ENCODE measurements at places on chromosomes 5 and 9.

GRCh38 chr9:110767559-110768063 lies 99.0 kb downstream of the MUSK start:
- no peaks in the 10 kb centered on the region for H3K36me3 ChIP-seq
- no peak overlapping the region for H3K27ac ChIP-seq
- no peaks in the 10 kb centered on the region for H3K4me1 ChIP-seq
- no peak overlapping the region for H3K4me3 ChIP-seq
- no peaks in the 10 kb centered on the region for H3K27me3 ChIP-seq

DNA sequence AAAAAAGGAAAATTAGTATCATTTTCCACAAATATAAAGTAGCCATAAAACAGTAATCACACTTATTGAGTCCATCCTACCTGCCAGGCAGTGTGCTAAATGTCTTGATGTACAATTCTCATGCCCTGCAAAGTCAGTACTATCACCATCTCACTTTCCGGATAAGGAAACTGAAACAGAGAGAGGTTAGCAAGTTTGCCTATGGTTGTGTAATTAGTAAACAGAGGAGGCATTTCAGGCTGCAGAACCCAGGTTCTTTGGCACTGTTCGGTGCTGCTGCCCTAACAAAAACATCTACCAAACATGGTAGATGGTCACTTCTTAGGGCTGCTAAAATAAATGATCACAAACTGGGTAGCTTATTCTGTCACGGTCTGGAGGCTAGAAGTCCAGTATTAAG lies 22.6 kb downstream of the PLAC8L1 start:
- no peaks in the 10 kb centered on the region for H3K36me3 ChIP-seq
- no peak overlapping the region for H3K4me3 ChIP-seq
- no peak overlapping the region for H3K27ac ChIP-seq
- DNase-seq, result no peak
- peaks cover 10% of the 10 kb centered on the region for H3K27me3 ChIP-seq

DNA sequence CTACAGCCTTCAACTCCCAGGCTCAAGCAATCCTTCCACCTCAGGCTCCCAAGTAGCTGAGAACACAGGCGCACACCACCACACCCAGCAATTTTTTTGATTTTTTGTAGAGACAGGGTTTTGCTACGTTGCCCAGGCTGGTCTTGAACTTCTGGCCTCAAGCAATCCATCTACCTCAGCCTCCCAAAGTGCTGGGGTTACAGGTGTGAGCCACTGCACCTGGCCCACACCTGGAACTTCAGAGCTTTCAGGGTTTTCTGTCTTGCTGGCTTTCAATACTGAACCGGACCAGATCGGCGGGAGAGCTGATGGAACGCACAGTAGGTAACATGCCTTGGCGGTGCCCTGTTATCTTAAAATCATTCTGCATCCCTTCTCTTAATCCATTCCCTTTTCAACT lies 30.8 kb downstream of the IPPK start:
- no peaks in the 10 kb centered on the region for H3K4me1 ChIP-seq
- H3K4me3 ChIP-seq, result no peak overlapping the region
- no peak for DNase-seq
- no peaks in the 10 kb centered on the region for H3K27me3 ChIP-seq
- no peak overlapping the region for H3K27ac ChIP-seq

GRCh38 chr5:127680595-127680994 lies 22.6 kb upstream of the CCDC192 start:
- no peak overlapping the region for H3K4me3 ChIP-seq
- no peak overlapping the region for H3K27ac ChIP-seq
- H3K4me1 ChIP-seq, result no peaks in the 10 kb centered on the region
- DNase-seq, result no peak
- no peaks in the 10 kb centered on the region for H3K36me3 ChIP-seq

- no peak overlapping the region for H3K27ac ChIP-seq
- no peak for DNase-seq
- no peaks in the 10 kb centered on the region for H3K27me3 ChIP-seq
- H3K4me1 ChIP-seq, result no peaks in the 10 kb centered on the region
- H3K36me3 ChIP-seq, result no peaks in the 10 kb centered on the region
Observed at GRCh38 chr5:124025306-124025845, 513.4 kb downstream of the CSNK1G3 start.

DNA sequence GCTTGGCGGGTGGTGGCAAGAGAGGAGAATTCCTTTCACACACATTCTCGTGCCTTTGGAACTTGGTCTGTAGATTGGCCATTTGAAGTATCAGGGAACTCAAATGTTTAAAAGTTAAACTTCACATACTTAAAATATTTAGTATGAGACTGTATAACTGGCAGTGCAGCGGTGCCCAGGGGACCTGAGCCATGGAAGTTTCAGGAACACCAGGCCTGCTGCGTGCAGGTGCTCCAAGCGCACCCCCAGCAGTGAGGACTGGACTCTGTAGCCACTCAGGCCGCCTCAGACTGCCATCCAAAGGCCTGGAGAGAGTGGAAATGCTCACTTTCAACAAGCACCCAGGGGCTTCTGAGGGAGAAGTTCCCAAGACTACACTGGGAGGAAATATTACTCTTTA lies 273.5 kb upstream of the IRX2 start:
- no peaks in the 10 kb centered on the region for H3K27me3 ChIP-seq
- no peaks in the 10 kb centered on the region for H3K4me1 ChIP-seq
- no peak overlapping the region for H3K27ac ChIP-seq
- no peaks in the 10 kb centered on the region for H3K36me3 ChIP-seq
- DNase-seq, result no peak

- H3K4me1 ChIP-seq, result no peaks in the 10 kb centered on the region
- no peaks in the 10 kb centered on the region for H3K27me3 ChIP-seq
- no peak overlapping the region for H3K4me3 ChIP-seq
- H3K36me3 ChIP-seq, result no peaks in the 10 kb centered on the region
Observed at GRCh38 chr5:162817364-162817763, 620.0 kb upstream of the CCNG1 start.

DNA sequence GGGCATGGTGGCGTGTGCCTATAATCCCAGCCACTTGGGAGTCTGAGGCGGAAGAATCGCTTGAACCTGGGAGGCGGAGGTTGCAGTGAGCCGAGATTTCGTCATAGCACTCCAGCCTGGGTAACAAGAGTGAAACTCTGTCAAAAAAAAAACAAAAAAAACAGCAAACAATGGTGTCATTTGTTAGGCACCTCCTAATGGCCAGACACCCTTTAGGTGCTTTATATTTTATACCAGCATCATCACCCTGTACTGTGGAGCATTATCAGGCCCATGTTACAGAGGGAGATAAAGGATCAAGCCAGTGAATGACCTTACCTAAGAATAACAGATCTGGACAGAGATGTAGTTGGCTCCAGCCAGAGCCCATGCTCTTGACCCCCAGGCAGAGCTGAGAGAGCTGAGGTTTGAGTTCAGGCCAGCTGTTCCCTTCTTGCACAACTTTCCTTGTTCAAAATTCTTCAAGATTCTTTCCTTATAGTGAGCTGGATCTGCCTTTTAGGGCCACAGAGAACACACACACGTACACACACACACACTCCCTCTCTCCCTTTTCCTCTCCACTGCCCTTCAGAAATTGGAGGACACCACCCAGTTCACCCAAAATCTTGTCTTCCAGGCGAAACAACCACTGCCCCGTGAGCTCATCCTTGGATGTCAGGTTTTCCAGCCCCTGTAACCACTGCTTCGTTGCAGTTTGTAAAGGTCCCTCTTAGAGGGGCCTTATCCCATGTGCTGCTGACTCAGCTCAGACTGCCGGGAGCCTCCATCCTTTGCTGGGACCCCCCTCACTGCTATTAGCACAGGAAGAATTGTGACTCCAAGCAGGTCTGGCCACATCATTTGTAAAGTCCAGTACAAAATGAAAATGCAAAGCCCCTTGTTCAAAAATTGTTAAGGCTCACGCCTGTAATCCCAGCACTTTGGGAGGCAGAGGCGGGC lies 10.4 kb upstream of the PTGES start:
- H3K27me3 ChIP-seq, result no peaks in the 10 kb centered on the region
- no peak for DNase-seq
- no peak overlapping the region for H3K4me3 ChIP-seq
- H3K36me3 ChIP-seq, result no peaks in the 10 kb centered on the region

GRCh38 chr9:117656002-117656401 lies 48.2 kb upstream of the TLR4 start:
- H3K27me3 ChIP-seq, result peaks cover 6% of the 10 kb centered on the region
- DNase-seq, result no peak
- H3K4me1 ChIP-seq, result no peaks in the 10 kb centered on the region
- H3K36me3 ChIP-seq, result no peaks in the 10 kb centered on the region

- no peak for DNase-seq
- no peak overlapping the region for H3K4me3 ChIP-seq
- peaks cover 17% of the 10 kb centered on the region for H3K27me3 ChIP-seq
- H3K36me3 ChIP-seq, result no peaks in the 10 kb centered on the region
- H3K27ac ChIP-seq, result no peak overlapping the region
Observed at GRCh38 chr5:122412966-122413365, 100.9 kb downstream of the SNCAIP start.

GRCh38 chr5:169746147-169746694 lies 109.1 kb downstream of the DOCK2 start:
- no peak for DNase-seq
- no peaks in the 10 kb centered on the region for H3K27me3 ChIP-seq
- H3K4me1 ChIP-seq, result peaks cover 10% of the 10 kb centered on the region
- peak overlapping the region; percentile 39 for H3K27ac ChIP-seq
- H3K36me3 ChIP-seq, result peaks cover 54% of the 10 kb centered on the region

DNA sequence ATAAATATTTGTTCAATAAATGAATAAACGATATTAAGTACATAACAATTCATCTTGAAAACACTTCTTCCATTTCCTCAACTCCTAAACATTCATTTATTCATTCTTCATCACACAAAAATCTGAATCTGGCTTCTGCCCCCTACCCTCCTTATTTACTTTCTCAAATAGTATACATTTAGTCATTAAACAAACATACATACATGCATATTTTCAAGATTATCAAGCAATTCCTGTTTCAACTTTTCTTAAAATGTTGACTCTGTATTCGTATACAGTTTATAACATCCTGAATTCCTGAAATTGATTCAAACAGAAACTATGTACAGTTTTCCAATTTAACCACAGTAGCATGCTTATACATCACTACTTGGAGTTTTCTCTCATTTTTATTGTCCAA lies 129.0 kb downstream of the MUSK start:
- no peak overlapping the region for H3K4me3 ChIP-seq
- H3K27me3 ChIP-seq, result no peaks in the 10 kb centered on the region
- no peak overlapping the region for H3K27ac ChIP-seq
- no peaks in the 10 kb centered on the region for H3K36me3 ChIP-seq
- no peaks in the 10 kb centered on the region for H3K4me1 ChIP-seq

DNA sequence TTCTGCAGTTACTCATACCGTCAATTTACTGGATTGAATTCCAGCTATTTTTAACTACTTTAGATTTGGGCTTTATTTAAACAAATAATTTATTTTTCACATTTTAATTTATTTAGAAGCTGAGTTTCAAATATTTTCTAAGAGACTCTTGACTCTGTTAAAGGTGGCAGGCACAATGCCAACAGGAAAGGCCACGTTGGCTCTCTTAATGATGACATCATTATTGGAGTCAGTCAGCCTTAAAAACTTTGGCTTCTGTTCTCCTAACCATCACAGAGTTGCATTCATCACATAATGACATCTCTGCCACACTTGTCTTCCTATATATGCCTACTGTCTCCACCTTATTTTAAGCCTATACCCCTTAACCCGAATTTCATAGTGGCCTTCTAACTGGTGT lies 172.3 kb upstream of the PLPPR1 start:
- no peaks in the 10 kb centered on the region for H3K27me3 ChIP-seq
- no peak overlapping the region for H3K27ac ChIP-seq
- DNase-seq, result no peak
- no peak overlapping the region for H3K4me3 ChIP-seq
- H3K36me3 ChIP-seq, result no peaks in the 10 kb centered on the region
- H3K4me1 ChIP-seq, result no peaks in the 10 kb centered on the region

- H3K36me3 ChIP-seq, result no peaks in the 10 kb centered on the region
- no peak overlapping the region for H3K27ac ChIP-seq
- H3K27me3 ChIP-seq, result peaks cover 8% of the 10 kb centered on the region
- DNase-seq, result no peak
- H3K4me3 ChIP-seq, result no peak overlapping the region
- no peaks in the 10 kb centered on the region for H3K4me1 ChIP-seq
Observed at GRCh38 chr5:37876943-37877342, 37.1 kb upstream of the GDNF start.

GRCh38 chr9:18910435-18910834 lies 122.6 kb downstream of the SAXO1 start:
- no peak overlapping the region for H3K4me3 ChIP-seq
- no peak overlapping the region for H3K27ac ChIP-seq
- no peaks in the 10 kb centered on the region for H3K36me3 ChIP-seq
- no peak for DNase-seq
- H3K4me1 ChIP-seq, result no peaks in the 10 kb centered on the region

- peak; percentile 52 for DNase-seq
- peaks cover 16% of the 10 kb centered on the region for H3K4me1 ChIP-seq
- no peak overlapping the region for H3K27ac ChIP-seq
Observed at GRCh38 chr5:81631124-81631523, 119.8 kb downstream of the SSBP2 start.

DNA sequence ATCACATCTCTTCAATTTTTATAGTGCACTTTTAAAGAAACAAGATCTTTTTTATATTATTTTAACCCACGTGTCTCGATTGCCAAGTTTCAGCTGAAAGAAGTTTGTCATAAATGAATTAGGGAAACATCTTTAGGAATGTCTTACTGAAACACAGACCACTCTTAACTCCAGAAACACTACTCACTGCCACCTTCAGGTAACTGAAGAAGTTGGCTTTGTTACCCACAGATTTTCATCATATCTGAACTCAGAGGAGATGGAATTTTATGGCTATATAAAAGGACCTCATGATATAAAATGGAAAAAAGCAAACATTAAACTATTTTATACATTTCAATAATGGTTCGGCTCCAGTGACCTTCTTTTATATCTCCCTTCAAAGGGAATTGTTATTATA lies 158.0 kb downstream of the SEMA5A start:
- H3K4me3 ChIP-seq, result no peak overlapping the region
- no peak overlapping the region for H3K27ac ChIP-seq
- H3K4me1 ChIP-seq, result no peaks in the 10 kb centered on the region
- no peaks in the 10 kb centered on the region for H3K36me3 ChIP-seq
- no peak for DNase-seq

- H3K4me3 ChIP-seq, result no peak overlapping the region
- H3K4me1 ChIP-seq, result no peaks in the 10 kb centered on the region
- H3K36me3 ChIP-seq, result no peaks in the 10 kb centered on the region
- no peak for DNase-seq
Observed at GRCh38 chr5:35009657-35010056, 38.1 kb downstream of the AGXT2 start.

GRCh38 chr9:101376111-101376848 lies 8.5 kb downstream of the BAAT start:
- H3K36me3 ChIP-seq, result no peaks in the 10 kb centered on the region
- peaks cover 9% of the 10 kb centered on the region for H3K27me3 ChIP-seq
- no peaks in the 10 kb centered on the region for H3K4me1 ChIP-seq

DNA sequence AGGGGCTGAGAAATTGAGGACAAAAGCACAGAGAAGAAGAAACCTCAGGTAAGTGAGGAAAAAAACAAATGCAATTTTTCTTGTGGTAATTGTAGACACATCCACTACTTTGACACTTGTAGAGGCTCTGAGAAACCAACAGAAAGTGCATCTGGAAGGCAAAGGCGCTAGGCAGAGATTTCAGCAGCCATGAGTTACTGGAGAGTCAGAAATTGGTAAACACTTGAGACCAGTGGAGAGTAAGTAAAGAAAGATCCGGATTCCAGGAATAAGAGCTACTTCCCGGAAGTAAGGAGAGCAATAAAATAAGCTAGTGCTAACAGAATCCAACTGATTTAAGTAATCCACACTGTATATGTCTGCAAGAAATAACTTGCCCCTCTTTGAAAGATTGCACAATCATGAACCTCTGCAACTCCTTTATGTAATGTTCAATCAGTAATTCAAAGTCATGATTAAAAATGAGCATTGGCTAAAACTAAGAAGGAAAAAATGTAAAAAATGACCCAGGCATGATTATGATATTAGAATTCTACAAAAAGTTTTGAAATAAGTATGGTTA lies 382.1 kb downstream of the CDH18 start:
- no peak for DNase-seq
- H3K36me3 ChIP-seq, result no peaks in the 10 kb centered on the region
- H3K27me3 ChIP-seq, result no peaks in the 10 kb centered on the region
- no peak overlapping the region for H3K27ac ChIP-seq
- no peaks in the 10 kb centered on the region for H3K4me1 ChIP-seq

Data from activated CD4-positive, alpha-beta T cell treated with anti-CD3 and anti-CD28 coated beads for 36 hours (primary cell).